ENCODE measurements at places on chromosomes 3 and 15.

DNA sequence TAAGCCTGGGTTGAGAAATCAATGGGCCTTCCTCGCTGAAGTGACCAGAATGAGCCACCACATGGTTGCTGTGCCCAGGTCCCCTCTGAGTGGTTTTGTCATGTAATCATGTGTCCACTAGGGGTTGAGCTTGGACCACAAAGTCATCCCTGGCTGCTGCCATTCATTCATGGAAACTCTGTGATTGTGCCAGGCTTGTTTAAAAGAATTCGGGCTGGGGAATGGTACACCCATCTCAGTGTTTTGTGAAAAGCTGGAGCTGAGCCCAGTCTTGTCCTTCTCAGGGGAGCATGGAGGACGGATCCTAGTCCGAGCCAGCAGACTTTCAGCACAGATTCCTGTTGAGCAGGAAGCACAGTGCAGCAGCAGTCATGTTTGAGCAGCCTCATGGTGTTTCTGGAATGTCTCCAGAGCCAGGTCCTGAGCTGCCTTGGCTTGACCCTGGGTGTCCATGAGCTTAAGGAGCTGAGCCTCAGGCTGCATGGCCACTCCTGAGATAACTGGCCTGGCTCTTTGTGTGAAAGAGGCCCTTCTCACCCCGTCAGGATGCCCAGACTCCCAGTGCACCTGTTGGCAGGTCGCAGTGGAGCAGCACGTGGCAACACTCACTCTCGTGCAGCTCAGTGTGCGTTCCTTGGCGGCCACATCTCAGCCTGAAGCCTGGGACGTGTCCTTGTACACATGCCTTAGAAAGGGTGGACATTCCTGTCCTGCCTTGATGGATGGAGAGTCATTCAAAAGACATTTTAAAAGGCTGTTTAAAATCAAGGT, 260.3 kb upstream of the TPM1 start:
- peak; percentile 4 for DNase-seq

GRCh38 chr3:165194511-165195240, 1.5 kb downstream of the SLITRK3 start:
- DNase-seq = peak; percentile 4

DNA sequence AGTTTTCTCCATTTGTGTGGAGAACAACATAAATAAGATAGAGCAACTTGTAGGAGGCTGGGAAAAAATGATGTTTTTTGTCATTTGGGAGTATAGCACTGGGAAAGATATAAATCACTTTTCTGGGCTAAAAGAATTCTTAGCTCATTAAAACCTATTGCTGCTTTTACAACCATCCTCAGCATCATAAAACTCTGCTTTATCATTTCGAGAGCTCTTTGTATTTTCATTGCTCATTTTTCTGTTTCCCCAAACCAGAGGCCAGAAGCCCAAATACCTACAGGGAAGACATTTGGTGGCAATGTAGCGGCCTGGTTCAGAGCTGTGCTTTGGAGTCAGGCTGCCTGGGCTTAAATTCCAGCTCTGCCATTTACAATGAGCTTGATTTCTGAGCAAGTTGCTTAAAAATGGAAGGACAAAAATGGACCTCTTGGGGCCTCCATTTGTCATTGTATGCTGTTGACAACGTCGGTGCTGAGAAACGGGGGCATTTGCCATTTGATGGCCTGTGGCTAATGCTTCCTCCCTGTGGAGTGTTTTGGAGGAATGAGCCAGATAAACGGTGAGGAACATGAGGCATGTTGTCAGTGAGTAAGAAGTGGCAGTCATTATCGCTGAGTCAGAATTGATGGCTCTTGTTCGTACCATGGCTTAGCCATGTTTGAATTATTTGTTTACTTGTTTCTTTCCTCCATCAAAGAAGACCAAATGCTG, 260.0 kb downstream of the EBLN2 start:
- no peak for DNase-seq

GRCh38 chr3:111976254-111976653, 2.6 kb upstream of the ABHD10 start:
- DNase-seq = no peak

GRCh38 chr3:70179111-70179510, 133.3 kb downstream of the MDFIC2 start:
- no peak for DNase-seq

Measured in NCI-H748 treated with DMSO at 0.1 percent for 48 hours (cell line).